ENCODE measurements at places on chromosomes 3 and 15.

GRCh38 chr15:66594344-66594743 lies 28.5 kb upstream of the LCTL start:
- DNase-seq = no peak

GRCh38 chr3:4894891-4895530 lies 84.2 kb upstream of the BHLHE40 start:
- DNase-seq = no peak

- no peak for DNase-seq
Observed at GRCh38 chr3:35648347-35648746, 9.0 kb downstream of the ARPP21 start.

DNA sequence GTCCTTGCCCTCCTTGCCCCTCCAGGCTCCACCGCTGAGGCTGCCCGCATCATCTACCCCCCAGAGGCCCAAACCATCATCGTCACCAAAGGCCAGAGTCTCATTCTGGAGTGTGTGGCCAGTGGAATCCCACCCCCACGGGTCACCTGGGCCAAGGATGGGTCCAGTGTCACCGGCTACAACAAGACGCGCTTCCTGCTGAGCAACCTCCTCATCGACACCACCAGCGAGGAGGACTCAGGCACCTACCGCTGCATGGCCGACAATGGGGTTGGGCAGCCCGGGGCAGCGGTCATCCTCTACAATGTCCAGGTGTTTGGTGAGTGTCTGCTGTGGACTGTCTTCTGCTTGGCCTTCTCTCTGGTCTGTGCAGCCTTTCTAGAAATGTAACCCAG lies 61.0 kb downstream of the BOC start:
- DNase-seq = no peak

GRCh38 chr3:197064771-197065170 lies 35.2 kb upstream of the MELTF start:
- DNase-seq = no peak
